M059J (cell line): ENCODE measurements at places on chromosomes 16 and 17. TPM values are rescaled to one million over a fixed set of nuclear protein-coding genes. Genes with fewer than 3 reads are reported as not detected.
A peak's percentile ranks its signal among the peaks of the same experiment; 100 is the strongest.

MXRA7 gene
- 125 and 142 TPM in 2 replicates for total RNA-seq

DNAH17 gene
- total RNA-seq, result 0.05 TPM in 1 of 2 replicates, not detected in the other

ESRP2 gene
- not detected in 2 replicates for total RNA-seq

GRIN2A gene
- 8.6 and 9.8 TPM in 2 replicates for total RNA-seq

BAHCC1 gene
- 1.0 and 4.3 TPM in 2 replicates for total RNA-seq

ITPRIPL2 gene
- total RNA-seq, result 7.3 and 13.8 TPM in 2 replicates

GPR179 gene
- total RNA-seq, result not detected in 2 replicates

HID1 gene
- total RNA-seq, result 0.39 TPM in 1 of 2 replicates, not detected in the other

MYO1C gene
- total RNA-seq, result 43.9 and 80.5 TPM in 2 replicates

- DNase-seq, result peak; percentile 62
Measured at GRCh38 chr17:40724656-40725055, 21.1 kb upstream of the KRT24 start.

- peak; percentile 50 for DNase-seq
Measured at GRCh38 chr17:74427048-74427762, 4.7 kb upstream of the GPRC5C start.

GRCh38 chr16:27452569-27453493 lies 50.9 kb downstream of the IL21R start:
- no peak for DNase-seq

- no peak for DNase-seq
Measured at GRCh38 chr16:88509749-88510069, 56.6 kb downstream of the ZFPM1 start.

- DNase-seq, result peak; percentile 91
Measured at GRCh38 chr16:87086156-87086555, 231.0 kb downstream of the C16orf95 start.

GRCh38 chr17:64420143-64420670 lies 28.7 kb upstream of the MILR1 start:
- DNase-seq, result peak; percentile 83

- peak; percentile 70 for DNase-seq
Measured at GRCh38 chr17:29590411-29591145, 1.1 kb upstream of the GIT1 start.

DNA sequence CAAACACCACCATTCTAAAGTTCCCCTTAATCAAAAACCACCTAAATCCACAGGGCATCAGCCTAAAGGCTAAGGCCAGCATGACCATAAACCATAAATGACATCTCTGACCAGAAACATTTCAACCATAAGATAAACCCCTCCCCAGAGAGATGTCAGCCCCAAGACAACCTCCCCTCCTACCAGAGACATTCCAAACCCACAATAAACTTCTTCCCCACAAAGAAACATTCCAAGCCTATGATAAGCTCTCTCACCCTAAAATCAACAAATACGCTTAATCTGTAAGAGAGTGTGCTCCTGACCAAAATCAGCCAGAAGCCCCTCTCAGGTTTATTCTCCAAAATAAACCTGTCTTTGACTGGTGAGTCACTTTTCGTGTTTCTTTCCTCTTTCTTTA lies 54.8 kb downstream of the SLFN5 start:
- DNase-seq, result peak; percentile 71

DNA sequence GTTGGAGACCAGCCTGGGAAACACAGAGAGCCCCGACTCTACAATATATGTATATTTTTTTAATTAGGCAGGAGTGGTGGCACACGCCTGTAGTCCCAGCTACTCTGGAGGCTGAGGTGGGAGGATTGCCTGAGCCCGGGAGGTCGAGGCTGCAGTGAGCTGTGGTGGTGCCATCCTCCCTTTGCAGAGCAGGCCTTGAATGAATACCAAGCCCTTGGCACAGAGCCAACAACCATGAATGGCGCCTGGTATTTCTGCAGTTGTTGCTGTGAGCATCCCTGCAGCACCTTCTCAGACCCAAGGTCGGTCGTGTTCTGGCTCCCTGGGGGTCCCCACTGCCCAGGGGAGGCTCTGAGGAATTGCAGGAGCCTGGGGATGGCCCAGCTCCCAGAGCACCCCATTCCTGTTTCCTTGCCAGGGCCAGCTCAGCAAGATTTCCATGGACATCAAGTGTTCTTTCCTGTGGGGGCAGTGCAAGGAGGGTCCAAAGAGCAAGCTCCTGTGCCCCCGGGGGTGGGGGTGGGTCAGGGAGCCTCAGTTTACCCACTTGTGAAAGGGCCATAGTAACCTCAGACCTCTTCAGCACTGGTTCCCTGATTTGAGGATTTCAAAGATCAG lies 25.6 kb upstream of the RMI2 start:
- peak; percentile 53 for DNase-seq

GRCh38 chr16:65782611-65783600 lies 583.6 kb upstream of the CDH5 start:
- DNase-seq, result peak; percentile 87

- DNase-seq, result no peak
Measured at GRCh38 chr17:27380551-27380950, 75.7 kb upstream of the KSR1 start.

- no peak for DNase-seq
Measured at GRCh38 chr17:73867056-73867455, 222.8 kb upstream of the SDK2 start.

DNA sequence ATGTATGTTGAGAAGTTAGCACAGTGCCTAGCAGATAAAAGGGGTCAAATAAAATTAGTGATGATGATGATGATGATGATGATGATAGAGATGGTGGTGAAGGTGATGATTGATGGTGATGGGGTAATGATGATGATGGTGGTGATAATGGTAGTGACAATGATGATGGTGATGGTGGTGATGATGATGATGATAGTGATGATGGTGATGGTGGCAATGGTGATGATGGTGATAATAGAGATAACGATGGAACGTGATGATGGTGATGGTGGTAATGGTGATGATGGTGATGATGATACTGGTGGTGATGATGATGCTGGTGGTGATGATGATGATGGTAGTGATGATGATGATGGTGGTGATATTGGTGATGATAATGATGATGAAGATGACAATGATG lies 223.7 kb downstream of the FOXL1 start:
- DNase-seq, result no peak

DNA sequence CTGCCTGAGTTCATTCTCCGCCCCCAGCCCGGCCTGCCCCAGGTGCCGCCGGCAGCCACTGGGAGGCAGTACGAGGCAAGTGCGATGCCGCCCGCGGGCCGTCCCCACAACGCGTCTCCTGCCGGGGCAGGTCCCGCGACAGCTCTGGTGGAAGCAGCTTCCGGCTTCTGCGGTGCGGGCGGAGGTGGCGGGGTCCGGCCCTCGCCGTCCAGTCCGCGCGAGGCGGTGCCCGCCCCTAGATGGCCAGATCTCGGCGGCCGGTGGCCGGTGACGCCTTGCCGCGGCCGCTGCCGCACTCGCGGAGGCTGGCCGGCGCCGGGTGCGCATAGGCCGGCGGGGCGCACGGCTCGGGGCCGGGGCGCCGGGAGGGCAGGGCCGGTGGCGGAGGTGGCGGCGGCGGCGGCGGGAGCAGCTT lies 1.8 kb downstream of the GJD3 start:
- peak; percentile 68 for DNase-seq

- DNase-seq, result no peak
Measured at GRCh38 chr16:68450741-68451255, 2.5 kb upstream of the SMPD3 start.

- DNase-seq, result no peak
Measured at GRCh38 chr16:13332713-13333255, 431.4 kb downstream of the SHISA9 start.

DNA sequence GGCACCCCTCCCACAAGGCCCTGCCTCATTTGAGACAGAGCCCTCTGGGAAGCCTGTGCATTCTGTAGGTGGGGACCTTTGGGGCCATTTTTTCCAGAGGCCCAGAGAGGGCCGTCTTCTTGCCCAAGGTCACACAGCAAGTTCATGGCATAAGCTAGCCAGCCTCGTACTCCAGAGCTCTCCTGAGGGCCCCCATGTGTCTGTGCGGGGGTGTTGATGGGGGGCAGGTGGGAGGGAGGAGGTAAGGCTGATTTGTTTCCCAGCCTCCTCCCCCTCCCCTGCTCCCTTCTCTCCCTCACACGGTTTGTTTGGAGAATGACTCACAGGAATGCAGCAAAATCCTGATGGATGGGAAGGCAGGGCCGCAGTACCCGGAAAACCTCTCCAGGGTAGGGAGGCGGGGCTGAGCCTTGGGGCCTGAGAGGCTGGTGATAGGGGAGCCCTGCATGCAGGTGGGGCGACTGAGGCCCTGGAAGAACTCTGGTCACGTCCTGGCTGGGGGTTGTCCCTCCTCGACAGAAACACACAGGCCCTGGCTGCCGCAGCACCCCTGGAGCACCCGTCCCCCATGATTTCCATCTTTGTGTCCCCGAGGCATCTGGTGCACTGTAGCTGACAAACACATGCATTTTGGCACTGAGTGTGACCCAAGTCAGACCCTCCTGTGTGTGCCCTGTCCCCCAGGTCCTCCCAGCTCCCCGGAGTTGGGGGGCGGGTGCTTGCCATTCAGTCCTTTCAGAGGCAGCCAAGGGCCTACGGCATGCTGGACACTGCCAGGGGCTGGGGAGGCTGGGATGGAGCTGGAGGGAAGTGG lies 29.7 kb downstream of the RAI1 start:
- DNase-seq, result peak; percentile 96

- peak; percentile 47 for DNase-seq
Measured at GRCh38 chr17:42413464-42414040, 9.5 kb downstream of the CAVIN1 start.

DNA sequence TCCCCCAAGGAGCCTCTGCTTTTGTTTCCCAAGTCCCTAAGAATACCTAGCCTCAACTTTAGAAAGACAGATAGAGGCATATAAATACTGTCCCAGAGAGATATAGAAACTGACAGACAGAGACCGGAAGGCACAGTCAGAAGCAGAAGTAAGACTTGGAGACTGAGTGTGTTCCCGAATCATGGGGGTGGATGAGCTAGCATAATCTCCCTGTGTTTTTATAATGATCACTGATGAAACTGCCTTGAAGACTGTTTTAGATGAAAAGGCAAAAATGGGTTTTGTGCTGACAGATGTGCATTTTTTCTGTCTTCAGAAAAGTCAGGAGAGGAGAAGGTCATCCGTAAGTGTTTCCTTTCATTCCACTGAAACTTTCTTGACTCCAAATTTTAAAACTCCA lies 8.3 kb upstream of the PSMD3 start:
- DNase-seq, result no peak

- no peak for DNase-seq
Measured at GRCh38 chr16:79562166-79562823, 38.2 kb downstream of the MAF start.

GRCh38 chr16:1169285-1170075 lies 16.6 kb downstream of the CACNA1H start:
- no peak for DNase-seq

DNA sequence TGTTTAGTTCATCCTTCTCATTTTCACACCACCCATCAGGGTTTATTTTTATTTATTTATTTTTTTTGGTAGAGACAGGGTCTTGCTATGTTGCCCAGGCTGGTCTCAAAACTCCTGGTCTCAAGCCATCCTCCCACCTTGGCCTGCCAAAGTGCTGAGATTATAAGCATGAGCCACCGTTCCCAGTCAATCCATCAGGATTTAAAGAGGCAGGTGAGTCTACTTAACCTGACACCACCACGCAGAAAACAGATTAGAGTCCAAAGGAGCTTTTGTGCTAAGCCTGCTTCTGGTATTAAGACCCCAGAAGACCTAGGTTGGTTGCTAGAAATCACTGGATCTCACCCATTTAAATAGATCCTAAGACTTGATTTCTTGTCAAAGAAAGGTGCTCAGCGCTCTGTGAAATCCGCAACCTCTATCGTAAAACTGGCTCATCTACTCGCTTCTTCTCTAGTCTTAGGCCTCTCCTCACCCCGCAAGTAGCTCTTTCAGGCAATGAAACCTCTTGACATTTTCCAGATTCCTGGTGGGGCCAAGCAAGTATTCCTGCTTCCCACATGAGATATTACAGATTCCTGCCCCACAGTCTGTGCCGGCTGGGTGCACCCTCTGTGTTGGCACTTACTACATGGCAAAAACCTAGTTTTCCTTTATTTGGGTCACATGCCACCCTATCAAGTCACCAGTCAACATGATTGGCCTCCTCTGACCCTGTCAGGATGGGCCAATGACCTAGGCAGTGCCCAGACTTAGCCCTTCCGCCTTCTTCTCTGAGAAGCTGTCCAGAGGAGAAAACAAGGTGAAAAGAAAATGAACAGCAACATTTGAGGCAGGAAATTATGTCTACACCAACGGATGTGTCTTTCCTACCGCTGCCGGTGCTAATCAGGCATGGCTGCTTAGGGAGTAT lies 9.0 kb downstream of the PITPNA start:
- DNase-seq, result no peak

DNA sequence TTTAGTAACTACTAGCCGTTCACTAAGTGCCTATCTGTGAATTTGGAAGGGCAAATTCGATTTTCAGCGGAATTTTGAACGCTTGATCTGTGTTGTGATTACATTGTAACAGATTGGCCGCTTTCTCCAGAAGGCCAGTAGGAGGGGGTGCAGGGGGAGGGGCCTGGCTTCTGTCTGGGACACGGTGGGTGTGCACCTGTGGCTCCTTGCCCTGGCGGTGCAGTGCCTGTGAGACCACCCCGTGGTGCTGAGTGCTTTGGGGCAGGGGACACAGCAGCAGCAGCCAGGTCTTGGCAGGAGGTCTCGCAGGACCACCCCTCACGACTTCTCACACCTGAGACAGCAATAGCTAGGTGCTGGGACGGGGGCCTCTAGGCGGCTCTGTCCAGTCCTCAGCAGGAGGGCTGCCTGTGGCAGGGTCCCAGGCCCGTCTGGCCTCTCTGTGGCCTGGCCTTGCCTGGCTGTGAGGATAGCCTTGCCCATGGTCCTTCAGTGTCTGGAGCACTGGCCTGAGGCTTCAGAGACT lies 1.8 kb downstream of the UBE2I start:
- no peak for DNase-seq

- no peak for DNase-seq
Measured at GRCh38 chr17:79466562-79467350, 144.1 kb downstream of the RBFOX3 start.

DNA sequence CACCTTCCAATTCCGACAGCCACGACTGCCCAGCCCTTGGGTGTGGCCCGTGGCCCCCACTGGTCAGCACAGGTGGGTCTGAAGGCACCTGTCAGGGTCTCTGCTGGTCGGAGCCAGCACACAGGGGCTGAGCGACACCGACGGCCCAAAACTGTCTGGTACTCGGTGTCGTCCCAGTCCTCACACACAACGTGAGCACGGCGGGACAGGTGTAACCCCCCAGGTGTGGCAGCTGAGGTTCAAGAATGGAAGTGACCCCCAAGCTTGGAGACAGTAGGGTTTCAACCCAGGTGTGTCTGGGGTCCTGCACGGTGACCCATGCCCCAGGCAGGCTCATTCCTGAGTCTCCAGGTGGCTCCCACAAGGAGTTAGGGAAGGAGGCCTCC lies 1.0 kb downstream of the GALNS start:
- no peak for DNase-seq

GRCh38 chr17:17109256-17109655 lies 67.0 kb downstream of the MPRIP start:
- no peak for DNase-seq
